ENCODE measurements at places on chromosomes 6 and 20.

- DNase-seq: no peak
These were observed 110.0 kb downstream of the QRSL1 start for GRCh38 chr6:106739387-106739786.

- DNase-seq: no peak
These were observed 273.0 kb downstream of the ADGB start for GRCh38 chr6:146871611-146872425.

DNA sequence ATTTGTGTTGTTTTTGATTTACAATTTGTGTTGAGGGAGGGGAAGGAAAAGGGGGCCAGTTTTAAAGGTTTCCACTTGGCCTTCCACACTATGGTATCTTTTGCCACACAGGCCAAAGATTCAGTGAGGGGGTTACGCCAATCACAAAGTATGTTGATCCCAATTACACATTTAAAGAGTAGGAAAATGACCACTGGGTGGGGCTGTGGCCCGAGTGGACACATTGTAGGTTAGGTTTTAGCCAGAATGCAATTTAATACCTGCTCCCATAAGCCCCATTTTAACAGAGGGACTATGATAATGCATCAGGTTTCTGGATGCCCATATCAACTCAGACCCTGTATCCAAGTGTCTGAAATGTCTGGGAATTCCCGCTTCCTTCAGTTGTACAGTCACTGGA is 15.6 kb downstream of the VGLL2 start:
- DNase-seq: no peak

DNA sequence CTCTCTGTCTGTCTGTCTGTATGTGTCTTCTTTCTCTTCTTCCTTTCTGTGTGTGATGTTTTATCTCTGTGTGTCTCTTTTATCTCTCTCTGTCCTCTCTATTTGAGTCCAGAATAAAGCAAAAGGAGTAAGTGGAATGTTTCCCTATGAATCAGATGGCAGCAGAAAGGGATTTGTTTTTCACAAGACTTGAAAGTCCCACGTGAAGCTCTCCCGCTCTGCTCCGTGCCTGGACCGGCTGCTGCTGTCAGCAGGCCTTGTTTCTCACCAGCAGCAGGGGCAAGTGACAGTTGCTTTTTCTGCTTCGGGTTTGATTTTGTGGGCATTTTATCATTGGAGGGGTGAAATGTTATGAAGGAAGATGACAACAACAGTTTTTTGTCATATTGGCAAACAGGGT is 212.7 kb downstream of the PACRG start:
- no peak for DNase-seq

DNA sequence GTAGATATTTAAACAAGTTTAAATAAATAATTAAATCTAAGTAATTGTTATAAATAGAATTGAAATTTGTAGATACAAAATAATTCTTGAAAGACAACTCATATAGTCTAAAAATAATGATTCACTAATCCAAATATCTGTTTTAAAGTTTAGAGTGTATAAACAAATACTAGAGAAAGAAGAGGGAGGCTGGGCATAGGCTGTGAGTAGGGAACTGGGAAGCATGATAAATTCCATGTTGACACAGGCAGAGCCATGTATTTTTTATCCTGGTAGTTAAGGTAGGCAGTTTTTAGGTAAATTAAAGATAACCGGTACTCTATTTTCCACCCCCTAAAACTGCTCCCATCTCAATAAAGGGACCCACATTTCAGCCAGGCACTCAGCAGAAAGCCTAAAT is 11.7 kb upstream of the RIN2 start:
- DNase-seq: no peak

GRCh38 chr6:3530515-3530914 is 73.7 kb upstream of the SLC22A23 start:
- DNase-seq: no peak

DNA sequence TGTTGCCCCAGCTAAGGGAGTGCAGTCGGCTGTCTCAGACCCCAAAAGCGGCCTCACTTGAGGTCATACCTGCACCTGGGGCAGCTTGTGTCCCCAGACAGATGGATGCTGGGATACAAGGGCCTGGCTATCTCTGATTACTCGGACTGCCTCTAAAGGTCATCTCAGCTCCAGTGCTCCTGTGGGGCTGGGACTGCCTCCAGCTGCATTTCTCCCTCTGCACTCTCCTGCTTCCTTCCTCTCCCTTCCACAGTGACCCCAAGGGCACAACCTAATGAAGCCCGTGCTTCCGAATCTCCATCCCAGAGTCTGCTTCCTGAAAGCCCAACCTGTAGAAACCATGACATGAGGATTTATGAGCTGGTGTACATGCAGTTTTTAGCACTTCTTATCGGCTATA is 22.8 kb upstream of the OCSTAMP start:
- DNase-seq: no peak

DNA sequence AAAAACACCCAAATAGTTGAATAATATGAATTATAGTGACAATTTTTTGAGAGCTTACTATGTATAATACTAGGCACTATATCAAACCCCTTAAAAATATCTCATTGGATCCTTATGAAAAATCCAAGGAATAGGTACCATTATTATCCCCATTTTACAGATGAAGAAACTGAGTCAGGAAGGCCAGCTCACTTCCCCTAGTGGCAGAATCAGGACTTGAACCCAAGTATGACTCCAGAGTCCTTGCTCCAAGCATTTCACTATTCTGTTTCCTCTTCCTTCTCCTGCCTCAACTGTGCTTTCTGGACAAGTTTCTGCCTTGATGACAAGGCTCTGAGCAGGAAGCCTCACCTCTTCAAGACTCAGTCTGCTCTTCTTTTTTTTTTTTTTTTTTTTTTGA is 10.8 kb upstream of the PARD6B start:
- no peak for DNase-seq

- no peak for DNase-seq
These were observed 114.8 kb downstream of the PKHD1 start for GRCh38 chr6:51972659-51973058.

GRCh38 chr20:11569163-11569562 is 348.5 kb upstream of the BTBD3 start:
- DNase-seq: no peak

GRCh38 chr6:101113468-101114260 is 232.5 kb upstream of the ASCC3 start:
- no peak for DNase-seq

DNA sequence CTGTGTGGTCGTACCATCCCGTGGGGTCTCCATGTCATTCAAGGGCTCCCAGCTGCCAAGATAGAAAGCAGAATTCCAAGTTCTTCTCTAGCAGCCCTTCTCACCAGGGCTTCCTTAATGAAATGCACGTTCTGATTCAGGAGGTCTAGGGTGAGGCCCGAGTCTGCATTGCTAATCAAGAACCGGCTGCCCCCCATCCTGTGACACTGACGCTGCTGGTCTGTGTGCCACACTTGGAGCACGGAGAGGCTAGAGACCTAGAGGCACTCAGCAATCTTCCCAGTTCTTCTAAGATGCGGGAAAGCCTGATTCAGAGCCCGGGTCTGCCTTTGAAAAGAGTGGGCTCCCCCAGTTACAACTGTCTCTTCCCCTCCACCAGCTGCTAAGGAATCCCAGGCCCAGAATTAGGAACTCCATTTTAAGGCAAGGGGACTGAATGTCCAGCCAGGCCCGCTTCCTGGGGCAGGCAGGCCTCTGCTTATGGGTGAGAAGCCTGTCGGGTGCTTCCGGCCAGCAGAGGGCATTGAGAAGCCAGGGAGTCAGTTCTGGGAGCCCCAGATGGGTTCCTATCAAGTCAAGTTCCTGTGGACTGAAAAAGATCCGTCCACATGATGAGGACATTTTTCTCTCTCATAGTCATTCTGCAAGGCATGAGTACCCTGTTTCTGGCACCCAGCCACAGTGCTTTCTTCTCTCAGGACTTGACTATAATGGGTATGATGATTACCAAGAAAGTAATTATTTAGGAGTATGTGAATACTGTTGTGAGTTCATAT is 69.8 kb upstream of the RIN2 start:
- peak; percentile 90 for DNase-seq

- peak; percentile 41 for DNase-seq
These were observed 1066.8 kb upstream of the CITED2 start for GRCh38 chr6:140441256-140441655.

- DNase-seq: peak; percentile 8
These were observed 1.3 kb upstream of the PNISR start for GRCh38 chr6:99426451-99426757.

- DNase-seq: no peak
These were observed 785 bp upstream of the THBD start for GRCh38 chr20:23050076-23050838.

GRCh38 chr6:6915813-6916547 is 191.8 kb upstream of the RREB1 start:
- peak; percentile 74 for DNase-seq

- DNase-seq: no peak
These were observed 593.7 kb upstream of the MMS22L start for GRCh38 chr6:97876711-97877110.

DNA sequence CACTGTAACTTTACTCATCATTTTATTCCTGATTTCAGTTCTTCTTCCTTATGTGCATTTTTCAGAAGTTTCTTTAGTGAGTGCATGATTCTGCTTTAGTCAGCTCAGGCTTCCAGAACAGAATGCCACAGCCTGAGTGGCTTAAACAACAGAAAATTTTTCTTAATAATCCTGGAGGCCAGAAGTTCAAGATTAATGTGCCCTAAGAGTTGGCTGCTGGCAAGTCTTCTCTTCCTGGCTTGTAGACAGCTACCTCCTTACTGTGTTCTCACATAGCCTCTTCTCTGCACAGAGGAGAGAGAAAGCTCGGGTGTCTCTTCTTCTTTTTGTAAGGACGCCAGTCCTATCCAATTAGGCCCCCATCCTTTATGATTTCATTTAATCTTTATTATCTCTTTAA is 443.1 kb upstream of the RGS17 start:
- no peak for DNase-seq
